Retina (tissue), 1 donor: ENCODE measurements at places on chromosomes 3 and 15.

GRCh38 chr3:76500746-76501275, 539.1 kb upstream of the ROBO2 start:
- no peak for DNase-seq

- no peak for DNase-seq
Measured at GRCh38 chr3:4928277-4928789, 50.9 kb upstream of the BHLHE40 start.

DNA sequence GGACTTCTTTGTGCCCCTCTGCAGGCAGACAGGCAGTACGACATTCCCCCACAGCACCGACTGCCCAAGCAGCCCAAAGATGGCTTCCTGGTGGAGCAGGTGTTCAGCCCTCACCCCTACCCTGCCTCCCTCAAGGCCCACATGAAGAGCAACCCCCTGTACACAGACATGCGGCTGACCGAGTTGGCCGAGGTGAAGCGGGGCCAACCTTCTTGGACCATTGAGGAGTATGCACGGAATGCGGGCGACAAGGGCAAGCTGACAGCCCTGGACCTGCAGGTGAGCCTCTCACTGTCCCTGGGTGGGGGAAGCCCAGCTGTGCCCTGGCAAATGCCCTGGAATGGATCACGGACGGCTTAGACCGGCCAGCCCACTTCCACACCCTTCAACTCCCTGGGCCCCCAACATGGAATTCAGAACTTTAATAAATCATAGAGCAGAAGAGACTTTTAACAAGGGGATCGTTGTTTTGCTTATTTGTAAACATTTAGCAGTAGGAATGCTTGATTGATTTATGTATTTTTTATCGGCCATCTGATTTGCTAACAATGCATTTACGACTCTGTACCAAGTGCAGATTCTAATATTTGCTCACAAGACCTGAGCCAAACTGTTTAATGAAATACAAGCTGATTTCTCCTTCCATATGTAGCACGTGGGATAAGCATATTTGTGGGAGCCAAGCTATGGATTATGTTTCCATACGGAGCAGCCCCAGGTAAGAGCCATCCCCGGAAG, 31.1 kb downstream of the MINAR1 start:
- no peak for DNase-seq

GRCh38 chr15:46496491-46497115, 861.8 kb downstream of the SQOR start:
- DNase-seq = no peak

- no peak for DNase-seq
Measured at GRCh38 chr15:41291065-41291631, 41.2 kb downstream of the OIP5 start.
